ENCODE measurements at places on chromosomes 1 and 21.
A peak's percentile ranks its signal among the peaks of the same experiment; 100 is the strongest.

DNA sequence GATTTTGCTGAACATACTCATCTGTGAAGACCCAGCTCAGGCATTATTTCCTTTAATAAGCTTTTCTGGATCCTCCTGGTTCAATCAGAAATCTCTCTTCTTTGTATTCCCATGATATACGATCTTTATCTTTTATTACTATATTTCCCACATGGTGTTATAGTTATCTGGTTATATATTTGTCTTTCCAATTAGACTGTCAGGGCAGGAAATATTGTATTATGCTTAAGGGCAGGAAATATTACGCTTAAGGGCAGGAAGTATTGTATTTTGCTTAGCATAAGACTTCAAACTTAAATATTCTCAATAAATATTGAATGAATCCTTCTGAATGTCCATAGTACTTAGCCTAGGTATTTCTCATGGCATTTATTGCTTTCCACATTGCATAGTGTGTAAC is 122.2 kb downstream of the COQ8A start:
- H3K4me3 ChIP-seq, result no peak overlapping the region
- no peak for DNase-seq
- H3K27ac ChIP-seq, result no peak overlapping the region
- H3K27me3 ChIP-seq, result peaks cover 7% of the 10 kb centered on the region
- H3K4me1 ChIP-seq, result no peaks in the 10 kb centered on the region

DNA sequence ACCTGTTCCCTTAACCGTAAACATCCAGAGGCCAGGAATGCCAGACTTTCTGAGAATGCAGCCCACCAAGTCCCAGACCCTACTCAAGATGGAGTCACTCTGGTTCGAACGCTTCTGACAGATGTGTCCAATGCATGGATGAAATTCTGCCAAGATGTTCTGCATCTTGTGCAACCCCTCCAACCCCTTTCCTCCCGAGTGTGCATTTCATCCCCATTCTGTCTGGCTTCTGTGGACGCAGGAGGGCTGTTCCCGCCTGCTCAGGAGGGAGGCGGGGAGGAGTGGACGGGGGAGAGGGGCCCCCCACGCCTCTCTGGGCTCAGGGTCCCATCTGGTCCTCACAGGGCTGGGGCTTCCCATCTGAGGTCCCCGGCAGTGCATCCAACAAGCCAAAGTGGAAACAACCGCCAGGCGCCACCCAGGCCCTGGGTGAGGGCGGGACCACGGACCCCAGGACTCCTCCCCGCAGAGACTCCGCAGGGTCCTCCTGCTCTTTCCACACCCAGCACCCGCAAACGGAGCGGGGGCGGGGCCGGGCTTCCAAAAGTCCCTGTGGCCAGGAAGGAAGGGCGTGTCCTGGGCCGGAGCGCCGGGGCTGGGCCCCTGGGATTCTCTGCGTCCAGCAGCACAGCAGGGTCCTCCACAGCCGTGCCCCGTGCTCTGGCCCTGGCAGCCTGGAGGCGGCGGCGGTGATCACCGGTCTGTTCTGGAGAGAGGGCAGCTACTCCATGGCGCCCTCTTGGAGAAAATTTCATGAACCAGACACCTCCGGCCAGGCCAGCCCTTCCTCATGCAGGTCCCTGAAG is 27.8 kb upstream of the SUMO3 start:
- no peak overlapping the region for H3K27ac ChIP-seq
- no peak overlapping the region for H3K4me3 ChIP-seq
- no peaks in the 10 kb centered on the region for H3K4me1 ChIP-seq
- H3K36me3 ChIP-seq, result peaks cover 21% of the 10 kb centered on the region
- no peaks in the 10 kb centered on the region for H3K27me3 ChIP-seq

GRCh38 chr21:27673581-27673980 is 706.7 kb upstream of the ADAMTS5 start:
- no peaks in the 10 kb centered on the region for H3K4me1 ChIP-seq
- H3K4me3 ChIP-seq, result no peak overlapping the region
- H3K27ac ChIP-seq, result no peak overlapping the region
- DNase-seq, result no peak

- DNase-seq, result no peak
- H3K27me3 ChIP-seq, result no peaks in the 10 kb centered on the region
- no peaks in the 10 kb centered on the region for H3K4me1 ChIP-seq
- no peak overlapping the region for H3K27ac ChIP-seq
- no peaks in the 10 kb centered on the region for H3K36me3 ChIP-seq
Measured at GRCh38 chr1:194028002-194028401, 841.6 kb upstream of the B3GALT2 start.

- no peak overlapping the region for H3K27ac ChIP-seq
- DNase-seq, result no peak
- H3K36me3 ChIP-seq, result no peaks in the 10 kb centered on the region
- H3K27me3 ChIP-seq, result no peaks in the 10 kb centered on the region
Measured at GRCh38 chr1:223056802-223057201, 86.2 kb downstream of the TLR5 start.

- H3K27me3 ChIP-seq, result no peaks in the 10 kb centered on the region
- H3K4me1 ChIP-seq, result no peaks in the 10 kb centered on the region
- no peaks in the 10 kb centered on the region for H3K36me3 ChIP-seq
- no peak overlapping the region for H3K4me3 ChIP-seq
- no peak overlapping the region for H3K27ac ChIP-seq
Measured at GRCh38 chr1:55288245-55288644, 73.1 kb upstream of the USP24 start.

DNA sequence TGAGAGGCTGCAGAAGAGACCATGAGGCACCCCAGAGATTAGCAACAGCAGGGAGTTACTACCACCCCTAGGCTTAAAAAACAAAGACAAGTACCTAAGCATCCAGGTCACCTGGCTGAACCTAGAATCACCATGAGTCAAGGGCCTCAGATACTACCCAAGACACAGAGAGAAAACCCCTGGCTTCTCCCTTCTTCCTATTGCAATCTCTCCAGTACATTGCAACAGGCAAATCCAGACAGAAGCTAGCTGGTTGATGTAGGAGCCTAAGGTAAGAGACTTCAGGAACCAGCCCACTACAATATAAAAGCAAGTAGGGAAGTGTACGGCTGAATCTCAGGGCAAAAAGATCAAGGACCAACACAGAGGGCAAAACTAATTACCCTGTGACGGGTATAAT is 367.2 kb downstream of the PLPP3 start:
- H3K27me3 ChIP-seq, result no peaks in the 10 kb centered on the region
- H3K4me3 ChIP-seq, result no peak overlapping the region
- no peak for DNase-seq
- H3K27ac ChIP-seq, result no peak overlapping the region
- no peaks in the 10 kb centered on the region for H3K36me3 ChIP-seq
- H3K4me1 ChIP-seq, result no peaks in the 10 kb centered on the region

DNA sequence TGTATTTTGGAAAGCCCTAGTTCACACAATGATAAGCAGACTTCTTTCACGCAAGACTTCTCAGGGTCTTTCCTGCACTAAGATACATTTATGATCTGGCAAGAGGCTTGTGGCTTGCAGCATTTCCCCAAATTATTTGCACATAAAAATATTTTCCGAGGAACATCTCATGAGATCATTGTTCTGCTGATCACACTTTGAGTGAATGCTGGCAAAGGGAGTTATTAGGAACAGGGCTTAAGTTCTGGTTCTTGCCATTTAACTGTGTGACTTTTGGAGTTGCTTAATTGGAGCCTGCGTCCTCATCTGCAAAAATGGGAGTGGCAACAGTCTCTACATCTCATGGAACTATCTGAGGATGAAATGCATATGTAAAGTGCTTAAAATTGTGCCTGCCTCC is 50.2 kb downstream of the GADD45A start:
- H3K4me1 ChIP-seq, result peaks cover 66% of the 10 kb centered on the region
- H3K27me3 ChIP-seq, result no peaks in the 10 kb centered on the region
- no peak overlapping the region for H3K4me3 ChIP-seq

- DNase-seq, result no peak
- no peaks in the 10 kb centered on the region for H3K36me3 ChIP-seq
- no peak overlapping the region for H3K27ac ChIP-seq
- H3K4me3 ChIP-seq, result no peak overlapping the region
Measured at GRCh38 chr1:14811573-14811972, 213.1 kb downstream of the KAZN start.

DNA sequence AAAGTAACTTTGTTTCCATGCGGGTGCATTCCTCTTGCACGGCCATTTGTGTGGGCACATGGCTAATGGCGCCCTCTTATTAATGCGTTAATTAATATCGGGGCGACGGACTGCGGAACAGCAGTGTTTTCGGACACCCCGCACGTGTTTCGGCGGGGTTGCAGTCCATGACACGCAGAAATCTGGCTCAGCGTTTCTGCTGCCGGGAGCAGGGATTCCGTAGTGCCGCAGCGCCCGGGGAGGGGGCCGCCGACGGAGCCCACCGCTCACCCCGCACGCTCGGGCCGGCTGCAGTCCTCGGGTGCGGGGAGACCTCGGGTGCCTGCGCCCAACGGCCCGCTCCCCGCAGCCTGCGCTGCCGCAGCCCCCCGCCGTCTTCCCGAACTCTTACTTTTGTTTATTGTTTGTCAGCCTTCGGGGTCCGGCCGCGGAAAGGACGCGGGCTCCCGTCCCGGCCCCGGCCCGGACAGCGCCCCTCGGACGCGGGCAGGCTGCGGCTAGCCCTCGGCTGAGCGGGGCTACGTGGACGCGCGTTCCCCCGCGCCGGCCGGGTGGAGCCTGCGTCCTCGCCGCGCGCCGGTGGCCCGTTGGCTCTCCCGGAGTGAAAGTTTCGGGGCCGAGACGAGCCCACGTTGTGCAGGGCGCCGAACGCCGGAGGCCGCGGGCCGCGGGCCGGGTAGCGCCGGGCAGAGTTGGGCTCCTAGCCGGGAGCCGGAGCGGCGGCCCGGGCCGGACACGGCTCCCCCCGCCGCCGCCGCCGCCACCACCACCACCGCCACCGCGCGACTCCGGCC is 849 bp downstream of the NFIA start:
- no peak overlapping the region for H3K4me3 ChIP-seq
- H3K4me1 ChIP-seq, result no peaks in the 10 kb centered on the region
- H3K27ac ChIP-seq, result no peak overlapping the region
- H3K36me3 ChIP-seq, result no peaks in the 10 kb centered on the region
- DNase-seq, result no peak

DNA sequence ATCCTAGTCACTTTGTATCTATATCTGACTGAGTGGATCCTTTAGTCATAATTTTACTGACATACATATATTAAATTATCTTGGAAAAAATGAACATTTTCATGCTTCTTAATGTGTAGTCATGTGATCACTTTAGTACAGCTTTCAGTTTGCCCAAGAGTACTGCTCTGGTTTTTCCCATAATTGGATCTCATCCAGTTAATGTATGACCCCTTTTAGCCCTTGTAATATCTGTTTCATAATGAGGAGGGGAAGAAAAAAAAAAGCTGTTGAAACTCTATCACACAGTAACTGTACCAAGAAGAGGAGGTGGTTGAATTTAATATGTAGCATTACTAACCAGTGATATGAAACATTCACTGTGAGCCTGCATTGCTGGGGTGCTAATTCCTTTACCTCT is 328.7 kb downstream of the PTPRC start:
- DNase-seq, result no peak
- H3K27me3 ChIP-seq, result no peaks in the 10 kb centered on the region
- peak overlapping the region; percentile 73 for H3K27ac ChIP-seq

DNA sequence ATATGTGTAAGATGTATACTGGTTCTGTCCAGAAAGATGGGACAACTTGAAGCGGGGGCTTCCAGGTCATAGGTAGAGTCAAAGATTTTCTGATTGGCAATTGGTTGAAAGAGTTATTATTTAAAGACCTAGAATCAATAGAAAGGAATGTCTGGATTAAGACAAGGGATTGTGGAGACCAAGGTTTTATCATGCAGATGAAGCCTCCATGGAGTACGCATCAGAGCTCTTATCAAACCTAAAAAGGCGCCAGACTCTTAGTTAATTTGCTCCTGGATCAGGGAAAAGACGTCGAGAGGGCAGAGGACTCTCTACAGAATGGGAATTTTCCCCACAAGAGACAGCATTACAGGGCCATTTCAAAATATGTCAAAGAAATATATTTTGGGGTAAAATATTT is 23.7 kb upstream of the ETV3 start:
- H3K27ac ChIP-seq, result no peak overlapping the region
- peaks cover 29% of the 10 kb centered on the region for H3K27me3 ChIP-seq
- no peak for DNase-seq
- H3K36me3 ChIP-seq, result no peaks in the 10 kb centered on the region
- no peaks in the 10 kb centered on the region for H3K4me1 ChIP-seq

DNA sequence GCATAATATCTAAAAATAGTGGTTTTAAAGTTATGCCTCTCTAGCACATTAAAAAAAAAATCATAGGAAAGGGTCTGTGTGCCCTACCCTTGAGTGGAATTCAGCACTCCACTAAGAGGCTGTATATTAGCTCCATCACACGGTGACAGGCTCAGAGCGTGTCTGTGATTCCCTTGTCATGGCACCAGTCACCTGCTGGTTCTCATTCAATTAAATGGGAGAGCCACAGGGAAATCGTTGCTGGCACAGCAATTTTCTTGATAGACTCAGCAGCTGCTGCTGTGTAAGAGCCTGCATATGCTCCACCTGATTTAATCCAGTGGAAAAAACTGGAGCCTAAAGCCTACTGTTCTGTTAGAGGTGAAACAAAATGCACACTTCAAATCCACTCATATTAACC is 9.5 kb downstream of the ATP6V1G3 start:
- no peak overlapping the region for H3K4me3 ChIP-seq
- H3K27ac ChIP-seq, result no peak overlapping the region
- DNase-seq, result no peak
- no peaks in the 10 kb centered on the region for H3K27me3 ChIP-seq

GRCh38 chr1:230384380-230385157 is 41.6 kb downstream of the PGBD5 start:
- DNase-seq, result no peak
- H3K4me3 ChIP-seq, result no peak overlapping the region
- no peak overlapping the region for H3K27ac ChIP-seq

DNA sequence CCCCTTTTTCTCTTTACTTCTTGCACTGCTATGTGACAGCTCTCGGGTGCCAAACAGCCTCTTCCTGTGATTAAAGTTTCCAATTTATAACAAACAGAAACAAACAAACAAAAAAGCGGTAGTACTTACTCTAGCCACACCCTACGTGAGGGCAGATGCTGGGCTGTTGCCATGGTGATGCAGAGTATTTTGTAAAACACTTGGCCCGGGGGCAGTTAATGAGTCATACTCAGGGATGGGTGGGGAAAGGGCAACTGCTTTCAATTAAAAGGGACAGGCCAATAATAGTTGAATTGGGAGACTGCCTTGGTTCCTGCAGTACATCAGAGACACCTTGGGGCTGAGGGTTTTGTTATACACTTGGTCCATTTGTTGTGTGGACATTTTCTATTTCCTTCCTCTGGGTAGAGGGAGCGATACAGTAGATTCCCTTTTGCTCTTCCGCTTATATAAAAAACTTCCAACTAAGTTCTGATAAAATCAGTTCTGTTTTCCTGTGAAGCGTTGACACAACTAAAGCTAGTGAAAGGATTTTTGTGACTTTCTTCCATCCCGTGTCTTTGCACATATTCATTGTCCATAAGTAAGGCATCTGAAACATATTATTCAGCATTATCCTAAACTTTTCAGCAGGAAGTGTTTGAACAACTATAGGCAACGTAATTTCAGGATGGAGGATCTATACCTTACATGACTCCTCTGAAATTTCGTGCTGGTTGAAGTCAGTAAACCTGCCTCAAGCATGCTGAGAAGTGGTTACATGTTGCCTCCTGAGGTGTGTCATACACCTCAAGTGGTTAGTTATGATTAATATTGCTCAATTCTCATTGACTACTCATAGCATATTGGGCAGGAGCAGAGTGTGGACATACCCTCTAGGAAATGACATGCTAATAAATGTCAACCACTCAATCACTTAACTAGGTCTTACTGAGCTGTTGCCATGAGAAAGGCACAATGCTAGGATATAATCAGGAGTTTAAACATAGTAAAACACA is 36.7 kb upstream of the THEM4 start:
- H3K27me3 ChIP-seq, result peaks cover 43% of the 10 kb centered on the region
- no peaks in the 10 kb centered on the region for H3K36me3 ChIP-seq
- H3K27ac ChIP-seq, result no peak overlapping the region
- H3K4me1 ChIP-seq, result no peaks in the 10 kb centered on the region
